ENCODE measurements at places on chromosomes 1 and 21.

DNA sequence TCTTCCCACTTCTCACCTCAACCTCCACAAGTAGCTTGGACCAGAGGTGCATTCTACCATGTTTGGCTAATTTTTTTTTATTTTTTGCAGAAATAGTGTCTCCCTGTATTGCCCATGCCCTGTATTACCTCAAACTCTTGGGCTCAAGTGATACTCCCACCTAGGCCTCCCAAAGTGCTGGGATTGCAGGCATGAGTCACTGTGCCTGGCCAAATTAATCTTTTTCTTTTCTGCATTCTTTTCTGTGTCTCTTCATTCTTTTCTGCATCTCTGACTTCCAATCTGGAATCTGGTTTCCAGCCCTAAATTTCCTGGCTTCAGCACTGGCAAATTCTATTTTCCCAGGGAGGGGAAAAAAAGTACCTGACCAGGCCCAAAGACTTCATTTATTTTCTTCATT, 31.2 kb upstream of the TACSTD2 start:
- no peak for DNase-seq

DNA sequence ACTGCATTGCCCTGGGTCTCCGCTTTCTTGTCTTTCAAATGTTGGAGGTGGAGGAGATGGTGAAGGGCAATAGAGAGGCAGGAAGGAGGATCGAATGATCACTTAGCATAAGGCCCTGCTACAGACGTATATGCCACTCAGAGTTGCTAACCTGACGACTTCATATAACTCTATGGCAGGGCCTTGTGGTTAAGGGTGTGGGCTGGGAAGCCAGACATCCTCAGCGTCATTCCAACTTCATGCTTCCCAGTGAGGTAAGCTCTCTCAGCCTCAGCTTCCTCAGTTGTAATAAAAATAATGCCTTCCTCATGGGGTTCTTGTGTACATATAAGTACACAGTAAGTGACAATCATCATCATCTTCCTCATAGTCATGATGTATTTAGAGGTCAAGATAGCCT, 54.6 kb downstream of the CASQ2 start:
- DNase-seq, result no peak

- no peak for DNase-seq
These were observed 198.6 kb downstream of the PTPRC start for GRCh38 chr1:198837278-198838021.

- peak; percentile 96 for DNase-seq
These were observed 31.1 kb downstream of the KLHDC7A start for GRCh38 chr1:18511874-18512150.

GRCh38 chr1:230599926-230600656, 42.2 kb upstream of the COG2 start:
- no peak for DNase-seq

- no peak for DNase-seq
These were observed 448.0 kb downstream of the KCNT2 start for GRCh38 chr1:196160066-196160795.

DNA sequence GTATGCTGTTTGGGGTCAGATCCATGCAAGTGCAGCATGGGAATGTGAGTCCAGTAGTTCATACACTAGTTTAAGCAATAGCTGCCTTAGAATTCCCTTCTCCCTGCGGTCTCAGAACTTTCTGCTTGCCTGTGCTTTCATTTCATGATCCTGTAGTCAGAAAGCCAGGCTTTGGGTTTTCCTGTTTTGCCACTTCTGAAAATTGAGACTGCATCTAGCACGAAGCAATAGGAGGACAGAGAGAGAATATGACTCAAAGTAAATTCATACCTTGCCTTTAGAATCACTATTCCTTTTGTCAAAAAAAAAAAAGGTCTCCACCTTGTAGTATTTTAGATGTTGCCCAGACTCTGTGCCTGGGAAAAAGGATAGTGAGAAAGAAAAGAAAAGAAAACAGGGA, 161.2 kb upstream of the SNX7 start:
- no peak for DNase-seq

Measured in DMS79 treated with DMSO at 0.1 percent for 48 hours (cell line).